ENCODE measurements at places on chromosomes 12 and 14. TPM values are rescaled to one million over a fixed set of nuclear protein-coding genes. Genes with fewer than 3 reads are reported as not detected.
A peak's percentile ranks its signal among the peaks of the same experiment; 100 is the strongest.

DNA sequence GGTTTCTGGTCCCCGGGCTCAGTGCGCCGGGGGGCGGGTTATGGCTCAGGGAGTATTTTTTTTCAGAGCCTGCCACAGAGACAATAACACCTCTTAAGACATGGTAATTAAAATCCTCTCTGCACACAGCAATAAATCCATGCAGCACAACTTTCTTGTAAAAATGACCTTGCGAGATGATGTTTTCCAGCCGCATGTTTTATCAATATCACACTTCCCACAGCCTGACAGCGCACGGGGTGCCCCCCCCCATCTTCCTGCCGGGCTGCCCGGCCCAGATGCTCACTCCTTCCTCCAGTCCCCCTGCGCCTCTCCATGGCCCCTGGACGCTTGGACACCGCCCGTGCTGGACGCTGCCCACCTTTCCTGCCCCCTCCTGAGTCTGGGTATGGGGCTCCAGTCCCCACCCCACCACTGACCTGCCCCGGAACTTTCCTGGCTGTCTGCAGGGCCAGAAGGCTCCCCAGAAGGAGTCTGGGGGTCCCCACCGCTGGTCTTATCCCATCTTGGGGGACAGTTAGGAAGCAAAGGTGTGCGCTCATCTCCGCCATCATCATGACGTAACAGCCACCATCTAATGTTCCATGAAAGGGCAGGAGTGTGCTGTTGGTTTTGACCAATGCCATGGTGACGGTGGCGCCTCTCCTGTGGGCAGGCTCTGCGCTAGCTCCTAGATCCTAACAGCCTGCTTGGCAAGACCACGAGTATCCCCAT is 182.9 kb downstream of the KIF26A start:
- no peak for DNase-seq

Gene RAD52
- polyA plus RNA-seq, result 6.4 TPM

Gene RTL1
- polyA plus RNA-seq, result not detected

GRCh38 chr12:64192644-64193444 is 29.3 kb downstream of the KICS2 start:
- DNase-seq, result no peak

DNA sequence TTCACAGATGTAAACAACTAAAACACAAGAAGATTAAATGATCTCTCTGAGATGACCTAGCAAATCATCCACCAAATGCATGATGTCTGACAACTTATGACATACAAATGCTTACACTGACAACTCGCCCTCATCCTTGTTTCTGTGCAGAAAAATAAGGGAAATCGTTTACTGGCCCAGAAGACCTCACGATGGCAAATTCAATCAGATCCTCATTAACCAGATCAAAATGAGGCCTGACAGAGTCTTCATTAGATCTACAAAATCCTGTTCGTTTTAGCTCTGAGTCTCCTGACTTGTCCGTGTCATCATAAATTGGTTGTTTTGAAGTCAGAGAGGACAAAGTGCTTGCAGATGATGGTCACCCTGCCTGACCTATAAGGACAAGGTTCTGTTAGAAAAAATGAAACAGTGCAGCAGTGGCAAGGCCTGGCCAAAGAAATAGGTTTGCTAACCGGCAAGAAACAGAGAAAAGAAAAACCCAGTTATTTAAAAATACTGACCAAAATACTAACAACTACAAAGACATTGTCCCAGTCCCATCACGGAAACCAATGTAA is 109.5 kb downstream of the BTG1 start:
- no peak for DNase-seq

GRCh38 chr14:104924421-104925213 is at the start of gene PLD4:
Gene PLD4, plus strand, starts transcription at chr14:104924879. Its CDS starts 2,262 bp downstream, at chr14:104927141.
- DNase-seq, result peak; percentile 32

- DNase-seq, result no peak
Observed at GRCh38 chr14:96634481-96634880, 132.3 kb downstream of the PAPOLA start.

Gene DAO
- 50.4 TPM for polyA plus RNA-seq

DNA sequence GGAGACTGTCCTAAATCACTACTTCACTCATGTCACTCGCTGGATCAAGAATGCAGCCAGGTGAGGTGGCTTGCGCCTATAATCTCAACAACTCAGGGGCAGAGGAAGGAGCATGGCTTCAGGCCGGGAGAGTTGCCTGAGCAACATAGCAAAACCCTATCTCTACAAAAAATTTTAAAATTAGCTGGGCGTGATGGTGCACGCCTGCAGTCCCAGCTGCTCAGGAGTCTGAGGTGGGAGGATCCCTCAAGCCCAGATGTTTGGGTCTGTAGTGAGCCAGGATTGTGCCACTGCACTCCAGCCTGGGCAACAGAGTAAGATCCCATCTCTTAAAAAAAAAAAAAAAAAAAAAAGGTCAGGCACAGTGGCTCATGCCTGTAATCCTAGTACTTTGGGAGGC is 5.9 kb downstream of the SMAGP start:
- no peak for DNase-seq

Gene SOCS2
- polyA plus RNA-seq, result 32.2 TPM

DNA sequence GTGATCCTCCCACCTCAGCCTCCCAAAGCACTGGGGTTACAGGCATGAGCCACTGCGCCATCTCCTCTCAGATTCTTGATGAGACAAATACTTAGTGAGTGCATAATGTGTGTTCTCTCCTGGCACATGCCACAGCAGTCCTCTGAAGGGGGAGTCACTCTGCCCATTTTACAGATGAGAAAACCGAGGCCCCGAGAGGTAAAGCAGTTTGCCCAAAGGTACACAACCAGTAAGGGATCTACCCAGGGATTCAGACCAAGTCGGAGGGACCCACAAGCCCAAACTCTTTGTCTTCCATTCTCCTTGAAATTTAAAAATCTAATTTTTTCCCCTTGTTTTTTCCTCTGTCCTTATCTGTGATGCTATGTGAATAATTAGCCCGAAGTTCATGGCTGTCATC is 6.3 kb downstream of the PLBD2 start:
- no peak for DNase-seq

Gene GPR84
- not detected for polyA plus RNA-seq

- DNase-seq, result no peak
Observed at GRCh38 chr14:104343294-104343625, 204.9 kb downstream of the KIF26A start.

DNA sequence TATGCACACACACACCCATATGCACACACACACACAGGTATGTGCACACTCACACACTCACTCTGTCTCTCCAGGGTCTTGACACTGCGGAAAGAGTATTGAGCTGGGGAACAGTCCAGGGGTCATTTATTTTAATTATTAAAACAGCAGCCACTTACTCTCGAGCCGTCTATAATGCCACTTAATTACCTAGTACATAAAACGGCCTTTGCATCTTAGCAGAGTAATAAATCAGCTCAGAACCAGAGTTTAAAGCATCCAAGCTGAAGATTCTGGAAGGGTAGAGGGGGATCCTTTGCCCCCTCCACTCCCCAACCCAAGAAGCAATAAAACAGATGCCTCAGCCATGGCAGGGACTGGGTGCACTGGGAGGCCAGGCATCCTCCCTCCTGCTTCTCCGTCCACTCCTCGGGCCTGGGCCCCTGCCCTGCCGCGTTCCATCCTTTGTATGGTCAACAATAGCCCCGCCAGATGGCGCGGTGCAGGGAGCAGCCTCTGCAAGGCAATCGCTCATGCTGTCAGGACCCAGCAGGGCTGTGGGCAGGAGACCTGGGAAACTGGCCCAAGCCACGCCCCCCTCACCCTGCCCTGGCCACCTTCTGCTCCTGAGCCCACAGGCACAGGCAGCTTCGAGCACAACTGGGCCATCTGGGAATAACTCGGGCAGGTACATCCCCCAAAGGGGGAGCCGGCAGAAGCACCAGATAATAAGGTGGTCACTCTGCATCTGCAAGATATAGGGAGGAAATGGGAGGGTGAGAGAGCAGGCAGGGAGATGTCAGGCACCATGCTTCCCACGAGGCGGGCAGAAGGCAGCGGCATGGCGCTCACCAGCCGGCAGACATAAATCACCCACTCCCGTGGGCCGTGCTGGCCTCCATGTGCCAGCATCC is 40.9 kb downstream of the CCDC85C start:
- DNase-seq, result peak; percentile 91

- DNase-seq, result peak; percentile 52
Observed at GRCh38 chr12:117036046-117036445, 63.2 kb downstream of the TESC start.

- DNase-seq, result no peak
Observed at GRCh38 chr14:61965030-61965745, 203.0 kb downstream of the SNAPC1 start.

DNA sequence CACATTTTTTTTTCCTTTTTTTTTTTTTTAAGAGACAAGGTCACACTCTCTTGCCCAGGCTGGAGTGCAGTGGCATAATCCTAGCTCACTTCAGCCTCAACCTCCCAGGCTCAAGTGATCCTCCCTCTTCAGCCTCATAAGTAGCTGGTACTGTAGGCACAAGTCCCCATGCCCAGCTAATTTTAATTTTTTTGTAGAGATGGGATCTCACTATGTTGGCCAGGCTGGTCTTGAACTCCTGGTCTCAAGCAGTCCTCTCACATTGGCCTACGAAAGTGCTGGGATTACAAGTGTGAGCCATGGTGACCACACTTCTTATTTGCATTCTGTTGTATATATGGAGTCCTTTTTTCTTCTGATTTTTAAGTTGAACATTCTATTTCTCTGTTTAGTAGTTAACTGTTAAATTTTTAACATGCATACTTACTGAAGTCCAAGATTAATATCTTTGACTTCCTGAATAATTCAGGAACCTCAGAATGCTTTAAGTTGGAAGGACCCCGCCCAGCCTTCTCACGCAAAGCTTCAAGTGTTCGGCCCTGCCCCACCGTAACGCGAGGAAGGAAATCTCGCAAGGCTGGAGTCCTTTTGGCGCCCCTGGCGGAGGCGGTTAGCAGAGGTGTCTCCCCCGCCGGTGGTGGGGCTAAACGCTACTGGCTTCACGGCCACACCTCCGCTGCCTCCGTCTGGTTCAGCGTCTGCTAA is 21.6 kb downstream of the SPATS2 start:
- DNase-seq, result peak; percentile 44

DNA sequence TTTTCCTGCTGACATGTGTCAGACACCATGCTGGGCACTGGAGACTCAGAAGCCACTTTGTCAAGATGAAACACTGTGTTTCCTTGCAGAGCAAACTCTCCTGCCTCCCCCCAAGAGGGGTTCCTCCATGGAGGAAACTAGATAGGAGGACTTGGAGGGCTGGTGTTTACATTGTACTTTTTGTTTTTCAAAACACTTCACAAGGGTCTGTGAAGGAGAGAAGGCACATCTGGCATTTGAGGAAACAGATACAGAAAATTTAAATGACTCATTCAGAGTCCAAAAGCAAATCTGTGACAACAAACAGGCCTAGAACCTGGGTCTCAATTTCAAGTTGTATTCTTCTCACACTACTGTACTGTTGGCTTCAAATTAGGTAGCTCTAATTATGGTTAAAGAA is 6.7 kb upstream of the CDKL1 start:
- peak; percentile 75 for DNase-seq

- peak; percentile 24 for DNase-seq
Observed at GRCh38 chr14:95361373-95362137, 41.8 kb upstream of the CLMN start.

DNA sequence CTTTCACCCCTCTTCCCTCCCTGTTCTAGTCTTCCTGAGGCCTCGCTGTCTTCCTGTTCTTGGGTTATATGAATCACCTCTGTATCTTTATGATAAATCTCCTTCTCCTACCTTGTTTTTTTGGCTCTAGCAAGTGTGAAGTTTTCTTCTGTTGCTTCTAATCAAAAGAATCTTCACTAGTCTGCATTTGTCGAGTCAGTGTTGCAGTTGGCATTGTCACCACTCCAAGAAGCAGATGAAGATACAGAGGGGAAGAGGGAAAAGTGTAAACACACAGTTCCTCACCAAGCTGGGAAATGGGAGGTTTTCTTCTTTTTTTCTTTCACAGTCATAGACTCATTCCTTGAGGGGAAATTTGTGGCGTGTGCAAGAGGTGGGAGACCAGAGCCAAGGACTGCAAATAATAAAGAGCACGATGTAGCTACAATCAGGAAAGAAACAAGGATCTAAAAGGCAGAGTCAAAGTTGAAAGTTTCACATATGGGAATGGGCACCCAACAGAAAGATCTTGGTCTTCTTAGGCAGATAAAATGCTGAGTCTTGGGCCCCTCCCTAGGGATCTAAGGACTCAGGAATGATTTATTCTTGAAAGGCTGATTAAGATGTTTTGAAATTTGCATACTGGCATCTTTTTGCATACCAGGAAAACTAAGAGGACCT is 22.2 kb upstream of the PRICKLE1 start:
- no peak for DNase-seq

- DNase-seq, result no peak
Observed at GRCh38 chr14:67757175-67757574, 55.5 kb downstream of the RDH12 start.

GRCh38 chr14:69629225-69630127 is 18.1 kb downstream of the SUSD6 start:
- DNase-seq, result no peak

DNA sequence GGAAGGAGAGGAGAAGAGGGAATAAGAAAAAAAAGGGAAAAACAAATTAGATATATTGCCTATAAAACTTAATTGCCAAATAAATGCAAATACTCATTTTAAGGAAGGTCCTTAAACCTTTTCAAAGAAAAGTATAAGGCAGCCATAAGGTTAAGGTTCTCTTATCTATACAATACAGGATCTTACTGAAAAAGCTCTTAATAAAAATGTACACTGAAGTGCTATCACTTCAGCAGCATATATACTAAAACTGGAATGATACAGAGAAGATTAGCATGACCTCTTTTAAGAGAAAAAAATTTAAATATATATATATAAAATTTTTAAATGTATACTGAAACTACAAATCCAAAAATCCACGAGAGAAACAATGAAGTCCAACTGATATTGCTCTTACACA is 65.6 kb downstream of the PPP2R5E start:
- no peak for DNase-seq

DNA sequence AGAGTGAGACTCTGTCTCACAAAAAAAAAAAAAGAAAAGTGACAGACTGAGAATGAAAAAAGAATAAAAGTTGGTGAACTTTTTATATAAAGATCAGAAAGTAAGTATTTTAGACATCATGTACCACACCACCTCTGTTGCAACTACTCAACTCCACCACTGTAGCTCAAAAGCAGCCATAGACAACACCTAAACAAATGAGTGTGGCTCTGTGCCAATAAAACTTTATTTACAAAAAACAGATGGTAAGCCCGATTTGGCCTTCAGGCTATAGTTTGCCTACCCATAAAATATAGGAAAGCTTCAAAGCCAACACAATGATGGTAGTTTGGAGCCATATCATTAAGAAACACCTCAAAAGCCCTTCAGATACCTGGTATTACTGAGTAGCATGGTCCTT is 154.5 kb upstream of the FOXN3 start:
- DNase-seq, result no peak

DNA sequence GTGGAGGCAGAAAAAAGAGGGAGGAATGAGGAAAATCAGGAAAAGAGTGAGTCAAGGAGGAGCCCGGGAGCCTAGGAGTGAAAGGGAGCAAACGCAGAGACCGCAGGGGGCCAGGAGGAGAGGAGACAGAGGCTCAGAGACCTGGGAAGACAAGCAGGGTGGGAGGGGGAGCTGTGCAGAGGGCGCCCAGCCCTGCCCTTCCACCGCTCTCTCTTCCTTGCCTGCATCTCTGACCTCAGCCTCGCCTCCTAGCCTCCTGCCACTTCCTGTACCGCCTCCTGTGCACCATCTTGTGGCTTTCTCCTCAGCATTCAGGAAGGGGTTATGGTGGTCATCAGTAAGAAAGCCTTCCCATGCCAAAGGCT is 1.3 kb downstream of the CLSTN3 start:
- DNase-seq, result no peak
